ENCODE measurements at places on chromosomes 6 and 20.

DNA sequence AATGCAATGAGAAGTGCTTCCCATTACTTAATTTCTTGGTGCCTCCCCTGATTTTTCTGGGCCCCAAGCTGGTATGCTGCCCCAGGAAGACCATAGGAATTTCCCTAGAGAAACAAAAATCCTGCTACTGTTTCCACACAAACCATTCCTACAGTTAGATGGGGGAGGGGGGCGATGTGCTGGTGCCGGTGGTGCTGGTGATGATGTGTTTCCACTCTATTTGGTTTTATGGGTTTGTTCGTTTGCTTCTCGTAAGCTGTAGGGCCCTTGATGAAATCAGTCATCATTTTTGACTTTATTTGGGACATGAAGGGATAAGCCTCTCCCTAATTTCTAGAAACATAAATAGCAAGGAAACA is 105.1 kb downstream of the MKKS start:
- no peak for DNase-seq

DNA sequence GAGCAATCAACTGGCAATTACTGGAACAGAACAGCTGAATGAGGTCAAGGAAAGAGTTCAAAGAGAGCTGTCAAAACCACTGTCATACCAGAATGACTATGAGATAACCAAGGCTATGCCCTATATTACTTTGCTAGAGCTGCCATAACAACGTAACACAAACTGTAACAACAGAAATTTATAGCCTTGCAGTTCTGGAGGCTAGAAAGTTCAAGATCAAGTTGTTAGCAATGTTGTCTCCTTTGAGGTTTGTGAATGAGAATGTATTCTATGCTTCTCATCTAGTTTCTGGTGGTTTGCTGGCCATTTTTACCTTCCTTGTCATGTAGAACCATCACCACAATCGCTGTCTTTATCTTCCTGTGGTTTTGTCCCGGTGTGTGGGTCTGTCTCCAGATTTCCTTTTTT is 1323.0 kb upstream of the GJE1 start:
- no peak for DNase-seq

DNA sequence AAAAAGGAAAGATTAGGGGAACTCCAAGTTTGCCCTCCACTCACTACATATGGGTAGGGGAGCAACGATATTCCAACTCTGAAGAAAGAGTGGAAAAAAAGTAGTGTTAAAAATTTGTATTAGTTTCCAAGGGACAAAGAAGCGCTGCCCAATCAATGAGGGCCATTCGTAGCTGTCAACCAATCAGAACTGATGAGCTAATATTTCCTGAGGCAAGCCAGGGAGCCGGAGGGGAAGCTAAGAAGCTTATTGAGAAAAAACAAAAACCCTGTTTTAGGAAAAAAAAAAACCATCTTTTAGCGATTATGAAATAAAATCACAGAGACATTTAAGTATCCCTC is 59.5 kb downstream of the TRIM38 start:
- no peak for DNase-seq

GRCh38 chr6:90338409-90338808 is 41.8 kb upstream of the BACH2 start:
- no peak for DNase-seq

DNA sequence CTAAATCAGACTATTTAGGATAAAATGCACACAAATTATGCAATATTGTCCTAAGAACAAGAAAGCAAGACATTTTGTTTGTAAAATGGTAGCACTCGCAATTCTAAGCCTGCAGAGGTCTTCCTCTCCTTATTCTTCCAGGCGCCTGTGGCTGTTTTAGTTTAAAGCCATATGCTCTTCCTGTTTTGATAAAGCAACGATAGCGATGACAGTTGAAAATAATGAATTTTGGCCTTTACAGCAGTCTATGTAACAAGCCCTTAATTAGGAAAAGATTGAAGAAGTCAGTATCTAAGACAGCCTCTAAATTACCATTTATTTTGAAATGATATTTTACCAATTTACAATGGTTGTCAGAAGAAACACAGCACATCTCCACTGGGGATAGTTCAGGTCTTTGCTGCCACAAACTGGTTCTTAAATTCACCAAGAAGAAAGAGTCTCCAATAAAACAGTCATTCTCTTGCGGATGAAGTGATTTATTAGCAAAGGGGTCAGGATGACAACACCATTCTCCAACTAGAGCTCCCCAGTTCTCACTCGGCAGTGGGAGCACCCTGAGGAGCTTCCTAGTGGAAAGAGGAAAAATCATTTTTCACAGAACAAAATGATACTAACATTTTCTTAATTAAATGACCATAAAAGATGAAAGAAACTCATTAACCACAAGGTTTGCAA is 21.4 kb downstream of the UBE3D start:
- DNase-seq: no peak

- no peak for DNase-seq
Observed at GRCh38 chr6:143507358-143508145, 4.0 kb downstream of the FUCA2 start.

- DNase-seq: no peak
Observed at GRCh38 chr20:54346276-54346675, 129.1 kb upstream of the DOK5 start.

DNA sequence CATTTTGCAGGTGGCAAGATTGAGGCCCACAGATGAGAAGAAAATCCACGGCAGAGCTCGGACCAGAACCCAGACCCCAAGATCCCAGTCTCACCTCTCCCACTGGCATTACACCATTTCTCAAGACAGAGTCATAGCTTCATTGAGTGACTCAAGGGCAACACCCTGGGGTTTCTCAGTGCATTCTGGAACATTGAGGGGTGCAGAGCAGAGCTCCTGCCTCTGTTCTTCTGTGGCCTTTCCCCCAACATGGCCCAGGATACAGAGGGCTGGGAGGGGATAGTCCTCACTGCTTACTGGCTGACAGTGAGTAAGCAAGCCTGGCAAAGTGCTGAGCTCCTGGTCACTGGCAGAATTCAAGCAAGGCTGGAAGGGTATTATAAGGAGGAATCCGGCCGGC is 74.0 kb downstream of the MDGA1 start:
- no peak for DNase-seq

DNA sequence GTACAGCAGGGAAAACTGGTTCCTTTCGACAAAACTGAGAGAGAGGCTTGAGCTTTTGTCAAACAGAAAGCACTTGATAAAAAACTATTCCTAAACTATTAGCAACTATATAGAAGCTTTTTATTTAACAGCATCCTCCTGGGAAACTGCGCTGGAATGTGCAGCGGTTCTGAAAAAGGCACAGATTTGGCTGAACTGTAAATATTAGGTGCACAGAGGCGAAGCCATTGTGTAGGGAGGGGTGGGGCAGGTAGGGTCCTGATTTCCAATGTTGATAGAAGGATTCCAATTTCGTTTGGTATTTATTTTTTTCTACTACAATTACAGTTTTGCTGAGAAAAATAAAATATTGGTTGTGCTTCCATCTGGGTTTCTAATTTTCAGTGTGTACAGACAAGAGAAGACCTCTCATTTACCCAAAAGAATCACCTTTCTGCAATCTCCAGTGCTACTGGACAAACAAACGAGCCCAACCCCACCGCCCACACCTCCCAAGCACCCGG is 698 bp upstream of the SH3BGRL2 start:
- no peak for DNase-seq

GRCh38 chr6:167995302-167995701 is 2.2 kb upstream of the KIF25 start:
- no peak for DNase-seq

DNA sequence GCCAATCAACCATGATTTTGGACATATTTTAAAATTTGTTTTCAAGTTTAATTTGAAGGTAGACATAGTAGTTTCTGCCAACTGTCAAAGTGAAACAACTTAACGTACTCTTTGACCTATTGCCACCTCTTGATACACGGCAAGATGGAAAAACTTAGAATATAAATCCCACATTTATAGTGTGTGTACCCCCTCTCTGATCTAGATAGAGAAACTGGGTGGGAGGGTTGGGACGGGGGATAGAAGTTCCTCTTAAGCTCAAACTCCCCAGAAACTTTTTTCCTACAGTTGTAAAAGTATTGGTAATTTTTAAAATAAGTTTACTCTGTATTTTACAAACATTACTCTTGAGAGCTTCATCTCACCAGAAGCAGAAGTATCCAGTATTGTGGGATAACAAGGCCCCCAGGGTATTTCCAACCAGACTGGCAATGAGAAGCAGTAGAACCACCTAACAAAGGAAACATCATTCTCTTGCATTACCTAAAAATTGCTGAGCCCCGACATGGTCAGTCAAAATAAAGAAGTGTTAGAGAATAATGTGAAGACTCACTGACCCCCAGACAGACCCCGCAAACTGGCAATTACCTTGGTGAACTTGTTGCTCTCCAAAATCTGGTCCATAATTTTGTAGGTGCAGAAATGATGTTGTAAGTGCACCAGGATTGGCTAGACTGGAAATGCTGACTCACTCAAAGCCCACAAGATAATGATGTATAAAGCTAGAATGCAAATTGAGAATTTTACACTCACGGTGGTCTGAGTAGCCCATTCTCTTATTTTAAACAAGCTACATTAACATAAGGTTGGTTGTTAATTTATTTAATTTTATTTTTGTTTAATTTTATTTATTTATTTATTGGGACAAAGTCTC is 74.7 kb upstream of the TNFAIP3 start:
- no peak for DNase-seq

DNA sequence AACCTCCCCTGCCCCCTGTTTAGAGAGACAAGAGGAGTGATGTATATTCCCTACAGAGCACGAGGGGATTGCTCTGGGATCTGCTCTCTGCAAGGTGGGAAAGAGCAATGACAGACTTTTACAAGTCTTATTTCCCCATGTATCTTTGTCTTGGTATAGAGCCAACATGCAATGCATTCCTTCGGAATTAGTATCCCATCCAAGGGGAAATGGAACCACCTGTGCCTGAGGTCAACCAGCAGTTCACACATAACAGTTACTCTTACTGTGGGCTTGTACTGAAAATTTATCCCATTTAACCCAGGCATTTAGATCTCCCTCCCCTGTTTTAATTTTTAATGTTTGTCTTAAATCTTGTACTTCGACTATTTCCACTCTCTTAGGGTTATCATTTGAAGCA is 250.4 kb downstream of the C6orf118 start:
- DNase-seq: no peak

- DNase-seq: no peak
Observed at GRCh38 chr6:98747273-98747672, 87.1 kb upstream of the POU3F2 start.

DNA sequence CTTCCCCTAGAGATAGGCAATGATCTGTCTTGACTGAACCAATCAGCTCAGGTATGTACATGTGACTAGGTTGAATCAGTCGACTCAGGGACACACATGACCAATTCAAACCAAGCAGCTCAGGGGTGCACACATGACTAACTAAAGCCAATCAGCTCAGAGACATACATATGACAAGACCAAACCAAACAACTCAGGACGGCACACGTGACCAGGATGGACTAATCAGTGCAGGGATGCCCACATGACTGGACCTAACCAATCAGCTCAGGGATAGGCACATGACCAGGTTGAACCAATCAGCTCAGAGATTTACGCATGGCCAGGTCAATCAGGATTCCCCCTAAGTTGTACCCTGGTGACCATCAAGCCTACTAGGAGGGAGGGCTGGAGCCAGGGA is 310.3 kb downstream of the CDH26 start:
- no peak for DNase-seq

GRCh38 chr6:17212546-17213371 is 68.4 kb upstream of the RBM24 start:
- no peak for DNase-seq

- DNase-seq: no peak
Observed at GRCh38 chr6:88810701-88811100, 152.7 kb downstream of the RNGTT start.

DNA sequence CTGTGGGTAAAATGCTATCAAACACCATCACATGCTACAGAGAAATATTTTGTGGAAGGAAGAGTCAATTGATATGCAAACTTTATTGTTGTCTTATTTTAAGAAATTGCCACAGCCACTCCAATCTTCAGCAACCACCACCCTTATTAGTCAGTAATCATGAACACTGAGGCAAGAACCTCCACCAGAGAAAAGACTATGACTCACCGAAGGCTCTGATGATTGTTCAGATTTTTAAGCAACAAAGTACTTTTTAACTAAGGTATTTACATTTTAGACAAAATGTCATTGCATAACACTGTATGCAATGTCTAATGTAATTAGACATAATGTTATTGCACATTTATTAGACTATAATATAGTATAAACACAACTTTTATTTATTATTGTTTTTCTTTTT is 26.2 kb upstream of the MMP24 start:
- DNase-seq: no peak

GRCh38 chr6:155186052-155186658 is 77.7 kb upstream of the CLDN20 start:
- DNase-seq: no peak

- no peak for DNase-seq
Observed at GRCh38 chr6:64256483-64256882, 620.9 kb downstream of the PHF3 start.

DNA sequence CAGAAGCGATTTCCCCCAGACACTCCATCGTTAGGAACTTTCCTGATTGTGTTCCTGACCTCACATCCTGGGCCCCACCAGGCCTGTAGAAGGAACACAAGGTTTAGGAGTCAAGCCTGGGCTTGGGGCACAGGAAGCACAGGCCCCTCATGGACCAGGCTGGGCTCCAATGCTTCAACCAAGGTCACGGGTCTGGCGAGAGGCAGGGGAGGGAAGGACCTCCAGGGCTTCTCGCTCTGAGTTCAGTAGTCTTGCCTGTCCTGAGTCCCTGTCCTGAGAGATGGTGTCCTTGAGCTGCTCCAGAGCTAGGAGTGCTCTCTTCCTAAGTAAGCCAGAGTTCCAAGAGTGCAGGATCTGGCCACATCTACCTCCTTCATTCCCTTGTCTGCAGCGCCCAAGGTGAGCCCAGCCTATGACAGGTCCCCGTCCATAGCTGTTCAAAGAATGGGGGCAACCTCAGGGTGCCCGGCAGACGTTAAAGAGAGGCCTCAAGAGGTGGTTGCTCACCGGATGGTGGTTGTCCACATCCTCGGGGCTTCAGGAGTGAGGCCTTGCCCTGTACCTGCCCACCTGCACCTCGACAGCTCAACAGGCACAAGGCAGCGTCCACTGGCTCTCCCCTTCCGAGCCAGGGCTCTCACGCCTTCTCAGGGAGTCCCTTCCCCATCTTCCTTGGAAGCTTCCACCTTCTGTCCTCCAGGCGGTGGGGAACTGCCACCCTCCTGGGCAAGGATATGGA is 1.6 kb upstream of the TUBB1 start:
- DNase-seq: no peak

- no peak for DNase-seq
Observed at GRCh38 chr20:47067776-47068175, 173.1 kb downstream of the EYA2 start.

DNA sequence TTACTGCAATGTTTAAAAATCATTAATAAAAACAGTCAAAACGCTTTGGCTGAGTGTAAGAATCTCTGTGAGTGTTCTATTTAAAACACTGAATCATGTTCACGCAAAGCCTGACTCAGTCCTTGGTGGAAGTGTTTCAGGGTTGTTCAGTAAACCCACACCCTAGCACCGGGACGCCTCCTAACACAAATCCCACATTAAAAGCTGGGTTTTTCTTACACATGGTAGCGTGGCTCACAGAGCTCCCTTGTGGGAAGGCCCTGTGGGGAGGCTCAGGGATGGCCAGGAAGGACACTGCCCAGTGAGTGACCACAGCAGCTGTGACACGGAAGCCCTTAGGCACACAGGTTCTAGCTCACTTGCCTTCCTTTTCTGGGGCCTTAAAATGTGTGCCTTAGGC is 80.2 kb downstream of the GMPR start:
- DNase-seq: no peak

All from stimulated activated CD8-positive, alpha-beta memory T cell treated with anti-CD3 and anti-CD28 coated beads, Interleukin-2, amount 100 ng/mL, for 1 hour (primary cell).